ENCODE measurements at places on chromosomes 6 and 20. TPM values are rescaled to one million over a fixed set of nuclear protein-coding genes. Genes with fewer than 3 reads are reported as not detected.

DNA sequence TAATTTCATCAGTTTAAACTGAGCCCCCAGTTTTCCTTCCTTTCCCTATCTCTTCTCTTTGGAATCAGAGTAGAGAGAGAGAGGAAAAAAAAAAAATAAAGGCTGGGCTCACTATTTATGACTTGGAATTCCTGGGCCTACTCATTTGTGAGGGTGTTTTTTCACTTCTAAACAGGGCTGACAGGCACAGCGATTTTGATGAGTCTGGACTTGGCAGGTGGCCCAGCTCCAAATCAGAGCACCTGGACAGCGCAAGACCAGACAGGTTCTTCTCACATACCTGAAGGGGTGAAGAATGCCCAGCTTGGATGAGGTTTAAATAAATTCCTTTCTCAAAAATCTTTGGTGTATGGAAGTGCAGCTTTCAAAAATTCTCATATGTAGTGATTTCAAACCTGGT, 122.2 kb downstream of the KIF13A start:
- DNase-seq, result no peak

- DNase-seq, result no peak
These were observed 41.8 kb upstream of the F13A1 start for GRCh38 chr6:6362056-6362840.

GRCh38 chr6:6915813-6916547, 191.8 kb upstream of the RREB1 start:
- peak; percentile 26 for DNase-seq

GRCh38 chr6:53412021-53412715, 63.4 kb upstream of the ELOVL5 start:
- no peak for DNase-seq

- no peak for DNase-seq
These were observed at the start of gene GRM1 for GRCh38 chr6:146028851-146029572. GRM1 (plus strand) TSS chr6:146029062; CDS start chr6:146029518, 456 bp downstream.

GRCh38 chr6:104357928-104358327, 501.8 kb downstream of the HACE1 start:
- no peak for DNase-seq

GRCh38 chr20:45017857-45018256, 51.5 kb downstream of the STK4 start:
- DNase-seq, result peak; percentile 66

DNA sequence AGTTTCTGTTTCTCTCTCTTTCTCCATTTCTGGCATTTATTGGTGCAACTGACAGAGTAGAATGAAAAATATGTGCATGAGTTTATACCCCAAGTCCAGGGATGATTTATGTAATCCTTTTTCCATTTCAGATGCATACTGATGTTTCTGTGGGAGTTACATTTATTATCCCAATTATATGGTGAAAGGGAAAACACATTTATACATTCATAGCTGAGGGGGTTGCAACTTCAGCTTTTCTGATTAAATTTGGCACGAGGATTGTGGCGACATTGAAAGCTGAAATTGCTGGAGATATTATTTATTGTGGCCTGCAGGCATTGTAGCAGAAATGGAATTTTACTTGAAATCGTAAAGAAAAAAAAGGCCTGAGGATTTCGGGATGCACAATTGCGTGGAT, 31.5 kb upstream of the FNDC1 start:
- no peak for DNase-seq

DNA sequence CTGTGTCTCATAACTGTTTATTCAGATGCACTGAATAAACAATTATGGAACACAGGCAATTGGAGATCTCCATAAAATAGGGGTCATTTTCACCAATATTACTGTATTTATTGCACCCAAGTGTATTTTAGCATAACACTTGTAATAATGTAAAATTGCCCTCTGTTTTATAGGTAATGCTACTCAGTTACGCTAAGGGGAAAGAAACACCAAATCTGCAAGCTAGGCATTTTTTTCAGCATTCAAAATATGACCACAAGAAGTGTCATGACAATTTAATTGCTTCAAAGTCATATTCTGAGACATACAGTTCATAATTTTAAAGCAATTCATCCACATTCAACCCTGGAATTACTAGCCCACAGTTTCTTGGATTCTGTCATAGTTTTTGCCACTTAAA, 643.2 kb upstream of the NOX3 start:
- DNase-seq, result no peak

GRCh38 chr20:15706719-15707118, 866.5 kb downstream of the KIF16B start:
- DNase-seq, result no peak

GRCh38 chr20:15708984-15709598, 864.2 kb downstream of the KIF16B start:
- no peak for DNase-seq

DNA sequence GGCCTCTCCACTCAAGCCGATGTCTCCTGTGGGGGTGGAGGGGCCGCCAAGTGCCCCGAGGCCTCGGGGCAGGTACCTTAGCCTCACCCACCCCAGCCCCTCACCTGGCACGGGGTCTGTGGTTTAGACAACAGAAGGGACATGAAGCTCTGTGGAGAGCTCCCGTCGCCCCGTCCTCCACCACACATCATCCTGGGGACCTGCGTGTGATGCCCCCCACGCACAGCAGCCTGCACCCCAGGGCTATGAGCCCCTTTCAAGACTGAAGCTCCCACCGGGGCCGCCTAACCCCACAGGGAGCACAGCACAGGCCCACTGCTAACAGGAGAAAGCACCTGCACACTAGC, 8.2 kb downstream of the KCNQ2 start:
- DNase-seq, result no peak

- DNase-seq, result no peak
These were observed 18.1 kb upstream of the CHRNA4 start for GRCh38 chr20:63379296-63379695.

SLC18B1 gene
- total RNA-seq, result 10.6 TPM

ARMH2 gene
- not detected for total RNA-seq

TUBB2B gene
- total RNA-seq, result 144 TPM

DNA sequence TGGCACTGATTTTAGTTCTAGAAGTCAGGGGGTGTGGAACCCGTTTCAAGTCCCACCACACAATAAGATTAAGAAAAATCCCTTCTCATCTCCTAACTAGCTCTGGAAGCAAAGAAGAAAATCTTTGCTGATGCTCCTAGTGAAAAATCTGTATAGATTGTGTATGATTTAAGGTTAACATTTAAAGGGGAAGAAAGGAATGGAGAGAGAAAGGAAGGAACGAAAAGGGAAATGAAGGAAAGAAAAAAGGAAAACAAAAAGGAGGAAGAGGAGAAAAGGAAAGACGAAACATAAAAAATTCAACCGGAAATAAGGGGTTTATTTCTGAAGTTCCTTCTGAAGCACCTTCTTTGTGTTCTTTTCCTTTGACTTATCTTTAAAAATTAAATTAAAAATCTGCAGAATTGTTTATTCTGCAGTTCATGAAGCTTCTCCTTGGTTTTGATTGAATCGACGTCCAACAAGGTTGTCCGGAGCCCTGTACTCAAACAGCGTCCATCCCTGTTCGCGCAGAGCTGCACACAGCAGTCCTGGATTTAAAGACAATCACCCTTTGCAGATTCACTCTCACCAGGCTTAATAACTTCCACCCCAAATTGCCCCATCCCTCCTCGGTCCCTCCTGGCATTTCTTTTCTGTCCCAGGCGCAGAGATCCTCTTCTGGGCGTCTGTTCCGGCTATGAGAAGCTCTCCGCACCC, 1.6 kb upstream of the TFAP2B start:
- DNase-seq, result no peak

GRCh38 chr20:1242530-1242929, 16.7 kb downstream of the RAD21L1 start:
- DNase-seq, result peak; percentile 95

DNA sequence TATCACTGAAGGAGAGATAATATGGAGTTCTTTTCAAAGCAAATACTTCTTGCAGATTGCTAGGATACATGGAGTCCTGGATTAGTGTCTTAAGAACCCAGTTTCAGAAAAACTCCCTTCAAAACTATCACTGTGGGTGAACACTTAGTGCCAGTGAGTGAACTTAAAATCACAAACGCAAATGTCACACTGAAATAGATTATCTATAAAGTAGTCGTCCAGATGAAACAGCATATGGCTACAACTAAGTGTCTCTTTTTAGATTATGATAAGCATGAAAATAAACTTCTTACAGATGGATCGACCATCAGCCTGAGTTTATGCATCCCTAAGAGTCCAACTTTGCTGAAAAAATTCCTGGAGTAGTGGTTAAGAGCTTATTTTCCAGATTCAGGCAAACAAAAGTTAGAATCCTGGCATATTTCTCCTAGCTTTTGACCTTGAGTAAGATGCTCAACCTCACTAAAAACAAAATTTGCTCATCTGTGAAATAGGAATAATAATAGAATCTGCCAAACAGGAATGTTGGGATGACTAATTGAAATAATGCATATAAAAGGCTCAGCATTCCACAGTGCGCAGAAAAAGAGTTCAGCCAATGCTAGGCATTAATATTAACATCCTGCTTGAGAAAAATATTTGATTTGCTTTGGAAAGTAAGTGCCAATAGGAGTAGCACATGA, 70.4 kb downstream of the DOK5 start:
- DNase-seq, result peak; percentile 74

- no peak for DNase-seq
These were observed 24.9 kb downstream of the EPHA7 start for GRCh38 chr6:93394471-93394870.

DNA sequence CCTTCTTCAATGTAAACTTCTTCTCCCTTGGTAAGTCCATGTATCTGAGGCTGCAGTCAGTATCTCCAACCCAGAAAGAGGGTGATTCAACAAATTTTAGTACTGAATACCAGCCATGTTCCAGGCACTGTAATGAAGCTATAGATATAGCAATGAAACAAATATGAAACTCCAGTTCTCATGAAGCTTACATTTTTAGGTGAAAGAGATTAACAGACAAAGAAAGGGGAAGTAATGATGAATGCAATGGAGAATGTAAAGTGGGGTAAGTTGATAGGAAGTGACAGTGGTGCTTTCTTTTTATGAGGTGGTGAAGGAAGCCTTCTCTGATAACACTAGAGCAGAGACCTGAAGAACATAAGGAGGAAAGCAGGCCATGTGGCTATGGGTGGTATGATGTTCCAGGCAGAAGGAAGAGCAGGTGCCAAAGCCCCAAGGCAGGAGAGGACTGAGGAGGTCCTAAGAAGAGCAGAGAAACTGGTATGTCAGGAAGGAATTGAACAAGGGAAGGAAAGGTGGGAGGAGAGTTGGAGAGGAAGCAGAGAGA, 143.6 kb downstream of the TFAP2B start:
- no peak for DNase-seq

DNA sequence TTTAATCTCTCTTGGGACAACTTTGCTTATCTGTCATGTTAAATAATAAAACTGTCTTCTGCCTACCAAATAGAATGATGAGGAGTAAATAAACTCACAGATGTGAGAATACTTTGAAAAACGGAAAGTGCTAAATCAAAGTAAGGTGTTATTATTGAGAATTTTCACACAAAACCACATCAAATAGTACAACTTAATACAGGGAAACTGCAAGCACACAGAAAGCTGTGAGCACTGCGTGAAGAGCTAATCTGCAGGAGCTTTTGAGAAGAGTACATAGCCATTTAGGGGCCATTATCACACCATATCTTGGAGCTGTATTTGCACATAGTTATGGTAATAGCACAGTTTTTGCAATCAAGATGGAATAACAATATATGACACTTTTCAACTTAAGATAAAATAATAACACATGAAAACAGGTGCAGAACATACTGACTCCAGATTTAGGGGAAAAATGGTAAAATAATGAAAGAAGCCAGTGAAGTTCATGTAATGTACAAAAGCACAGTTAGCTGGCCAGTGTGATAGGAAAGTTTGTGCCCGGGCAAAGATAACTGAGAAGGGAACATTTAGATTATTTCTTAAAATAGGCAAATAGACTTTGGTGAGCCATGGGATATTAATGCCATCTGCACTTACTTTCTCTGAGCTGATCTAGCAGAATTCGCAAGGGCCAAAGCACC, 398.5 kb upstream of the PLCB4 start:
- DNase-seq, result no peak

ACTL10 gene
- total RNA-seq, result 1.4 TPM

DNA sequence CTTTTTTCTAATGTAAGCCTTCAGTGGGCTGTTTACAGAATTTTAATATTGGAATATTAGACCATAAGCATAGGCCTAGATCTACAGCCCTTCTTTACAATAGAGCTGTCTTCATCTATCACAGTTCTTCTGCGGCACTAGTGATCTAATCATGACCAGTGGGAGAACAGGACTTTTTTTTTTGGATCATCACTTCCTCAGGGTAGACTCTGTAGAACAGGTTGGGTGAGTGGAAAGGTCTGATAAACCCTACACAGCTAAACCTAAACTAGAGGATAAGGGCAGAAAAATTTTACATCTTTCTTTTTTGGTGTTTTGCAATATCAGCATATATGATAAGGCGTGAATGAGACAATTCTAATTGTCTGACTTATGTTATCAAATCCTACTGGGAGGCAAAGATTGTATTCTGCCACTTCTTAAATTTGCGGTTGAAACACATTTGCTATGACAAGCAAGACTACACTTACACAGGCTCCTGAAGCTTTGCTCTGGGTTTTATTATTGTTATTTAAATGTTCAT, 52.2 kb downstream of the GOPC start:
- DNase-seq, result no peak

DNA sequence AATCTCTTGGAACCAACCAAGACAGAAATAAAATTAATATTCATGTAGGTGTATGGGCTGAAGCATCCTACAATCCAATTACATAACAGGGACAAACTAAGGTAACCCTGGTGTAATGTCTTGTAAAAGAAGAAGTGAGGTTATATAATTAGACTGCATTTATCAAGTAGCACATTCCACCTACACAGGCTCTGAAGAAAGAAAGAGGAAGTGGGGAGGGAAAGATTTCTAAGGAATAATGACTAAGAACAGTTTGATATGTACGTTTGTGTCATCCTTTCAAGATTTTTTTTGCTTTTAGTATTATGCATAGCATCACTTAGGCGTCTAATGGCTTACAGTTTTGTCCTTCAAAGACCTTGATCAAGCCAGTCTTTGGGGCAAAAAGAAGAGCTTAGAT, 139.7 kb downstream of the PLCB1 start:
- DNase-seq, result peak; percentile 57

- no peak for DNase-seq
These were observed 858 bp downstream of the FAM83D start for GRCh38 chr20:38926934-38927616.

PARD6B gene
- 13.1 TPM for total RNA-seq

DNA sequence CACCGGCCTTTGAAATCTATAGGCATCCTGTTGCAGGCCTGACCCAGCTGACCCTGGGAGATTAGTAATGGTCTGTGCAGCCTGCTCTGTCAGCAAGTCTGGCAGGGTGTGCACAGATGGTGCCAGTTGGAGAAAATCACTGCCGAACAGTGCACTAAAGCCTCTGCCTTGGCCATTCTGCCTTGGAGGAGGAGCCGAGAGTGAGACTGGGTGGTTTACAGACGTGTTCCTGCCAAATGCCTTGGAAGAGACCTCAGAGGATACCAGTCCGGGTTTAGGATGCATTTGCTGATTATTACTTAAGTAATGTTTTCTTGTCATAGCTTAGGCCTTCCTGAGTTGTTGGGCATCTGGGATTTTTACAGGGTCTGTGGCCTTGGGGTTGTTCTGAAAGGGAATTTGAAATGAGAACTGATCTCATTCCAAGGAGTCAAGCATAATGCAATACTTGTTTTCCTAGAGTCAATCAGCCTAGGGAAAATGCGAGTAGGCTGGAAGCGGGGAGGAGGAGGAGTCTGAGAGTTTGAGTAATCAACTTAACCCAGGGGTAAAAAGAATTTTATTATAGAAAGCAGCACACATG, 292.1 kb downstream of the SOX4 start:
- peak; percentile 96 for DNase-seq

GRCh38 chr6:166520905-166521834, 65.3 kb downstream of the RAMACL start:
- peak; percentile 45 for DNase-seq

NHLRC1 gene
- total RNA-seq, result not detected

BANF2 gene
- total RNA-seq, result not detected

GRCh38 chr6:30077218-30077617, 1.6 kb upstream of the RNF39 start:
- DNase-seq, result no peak

SPATA25 gene
- total RNA-seq, result 1.7 TPM
